ENCODE measurements at places on chromosomes 12 and 14.

DNA sequence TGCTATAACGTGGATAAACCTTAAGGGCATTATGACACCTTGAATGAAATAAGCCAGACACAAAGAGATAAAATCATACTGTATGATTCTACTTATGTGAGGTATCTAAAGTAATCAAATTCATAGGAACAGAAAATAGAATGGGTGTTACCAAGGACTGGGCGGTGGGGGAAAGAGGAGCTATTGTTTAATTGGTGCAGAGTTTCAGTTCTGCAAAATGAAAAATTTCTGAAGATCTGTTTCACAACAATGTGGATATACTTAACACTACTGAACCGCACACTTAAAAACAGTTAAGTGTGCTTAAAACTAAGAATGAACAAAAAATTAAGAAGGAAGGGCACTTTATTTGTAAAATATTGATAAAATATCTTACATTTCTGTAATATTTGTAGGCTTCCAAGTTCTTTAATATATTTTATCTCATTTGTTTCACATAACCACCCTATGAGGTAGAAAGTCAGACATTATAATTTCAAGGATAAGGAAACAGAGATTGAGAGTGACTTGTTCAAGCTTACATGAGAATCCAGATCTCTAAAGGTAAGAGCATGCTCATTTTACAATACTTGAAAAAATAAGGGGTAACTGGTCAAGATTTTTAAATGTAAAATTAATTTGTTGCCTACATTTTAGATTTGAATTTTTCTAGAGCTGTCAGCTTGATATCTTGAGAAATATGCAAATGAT lies 14.9 kb downstream of the LTA4H start:
- no peak for DNase-seq

DNA sequence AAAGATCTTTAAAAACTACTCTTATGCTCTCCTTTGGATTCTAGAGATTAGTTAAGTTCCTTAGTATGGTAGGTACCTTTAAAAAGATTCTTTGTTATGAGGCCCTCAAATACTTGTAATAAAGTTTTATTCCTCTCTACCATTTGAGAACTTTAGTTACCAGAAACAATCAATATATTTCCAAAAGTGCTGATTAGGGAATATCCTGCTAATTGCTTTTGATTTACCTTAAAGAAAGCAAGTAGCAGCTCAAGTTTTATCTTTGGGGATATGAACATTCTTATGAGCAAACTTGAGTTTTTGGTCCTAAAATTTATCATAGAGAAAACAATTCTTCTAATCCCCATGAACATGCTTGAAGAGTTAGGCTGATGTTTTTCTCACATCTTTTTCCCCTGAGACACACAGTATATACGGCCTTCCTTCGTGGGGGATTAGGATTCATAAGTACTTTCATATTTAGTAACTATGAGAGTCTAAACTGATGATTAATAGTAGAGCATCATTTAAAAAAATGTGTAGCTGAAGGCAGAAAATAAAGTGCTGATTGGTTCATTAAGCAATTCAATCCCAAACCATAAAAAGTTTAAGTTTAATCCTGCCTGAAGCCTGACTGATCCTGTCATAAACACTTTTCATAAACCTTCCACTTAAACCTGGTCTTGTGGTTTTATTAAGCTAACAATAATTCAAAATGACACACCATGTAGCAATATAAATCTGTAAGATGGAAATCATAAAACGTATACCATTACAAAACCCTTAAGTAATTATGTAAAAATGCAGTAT lies 380.5 kb upstream of the FBXO33 start:
- DNase-seq: no peak

DNA sequence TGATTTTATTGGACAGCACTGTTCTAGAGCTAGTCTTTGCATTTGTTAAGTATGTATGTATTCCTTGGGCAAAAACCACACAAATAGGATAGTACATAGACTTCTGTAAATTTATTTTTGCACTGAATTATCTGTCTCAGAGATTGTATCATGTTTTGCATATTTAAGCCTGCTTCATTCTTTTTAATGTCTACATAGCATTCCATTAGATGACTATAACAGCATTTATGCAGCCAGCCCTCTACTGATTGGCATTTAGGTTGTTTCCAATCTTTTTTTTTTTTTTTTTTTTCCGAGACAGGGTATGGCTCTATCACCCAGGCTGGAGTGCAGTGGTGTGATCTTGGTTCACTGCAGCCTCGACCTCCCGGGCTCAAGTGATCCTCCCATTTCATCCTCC lies 34.5 kb downstream of the SYNDIG1L start:
- no peak for DNase-seq

- no peak for DNase-seq
These were observed 6.7 kb upstream of the FAM222A start for GRCh38 chr12:109706747-109707469.

DNA sequence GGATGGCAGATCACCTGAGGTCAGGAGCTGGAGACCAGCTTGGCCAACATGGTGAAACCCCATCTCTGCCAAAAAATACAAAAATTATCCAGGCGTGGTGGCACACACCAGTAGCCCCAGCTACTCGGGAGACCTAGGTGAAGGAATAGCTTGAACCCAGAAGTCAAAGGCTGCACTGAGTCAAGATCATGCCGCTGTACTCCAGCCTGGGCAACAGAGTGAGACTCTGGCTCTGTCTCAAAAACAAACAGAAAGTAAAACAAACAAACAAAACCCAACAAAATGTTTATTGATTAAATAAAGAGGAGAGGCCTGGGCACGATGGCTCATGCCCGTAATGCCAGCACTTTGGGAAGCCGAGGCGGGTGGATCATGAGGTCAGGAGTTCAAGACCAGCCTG lies 5.5 kb downstream of the ZCCHC8 start:
- DNase-seq: no peak

DNA sequence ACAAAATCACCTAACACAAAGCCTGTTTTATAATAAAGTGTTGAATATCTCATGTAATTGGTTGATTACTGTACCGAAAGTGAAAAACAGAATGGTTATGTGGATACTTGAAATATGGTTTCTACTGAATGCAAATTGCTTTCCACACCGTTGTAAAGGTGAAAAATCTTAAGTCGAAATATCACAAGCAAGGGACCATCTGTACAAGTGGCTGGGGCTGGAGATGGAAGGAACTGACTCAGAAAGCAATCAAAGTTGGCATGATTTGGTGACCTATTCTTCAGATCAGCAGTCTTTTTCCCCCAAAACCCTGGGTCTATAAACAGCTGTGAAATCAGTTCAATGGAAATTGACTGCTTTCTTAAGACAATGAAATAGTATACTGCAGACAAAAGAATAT lies 3.6 kb downstream of the CBX5 start:
- DNase-seq: no peak

DNA sequence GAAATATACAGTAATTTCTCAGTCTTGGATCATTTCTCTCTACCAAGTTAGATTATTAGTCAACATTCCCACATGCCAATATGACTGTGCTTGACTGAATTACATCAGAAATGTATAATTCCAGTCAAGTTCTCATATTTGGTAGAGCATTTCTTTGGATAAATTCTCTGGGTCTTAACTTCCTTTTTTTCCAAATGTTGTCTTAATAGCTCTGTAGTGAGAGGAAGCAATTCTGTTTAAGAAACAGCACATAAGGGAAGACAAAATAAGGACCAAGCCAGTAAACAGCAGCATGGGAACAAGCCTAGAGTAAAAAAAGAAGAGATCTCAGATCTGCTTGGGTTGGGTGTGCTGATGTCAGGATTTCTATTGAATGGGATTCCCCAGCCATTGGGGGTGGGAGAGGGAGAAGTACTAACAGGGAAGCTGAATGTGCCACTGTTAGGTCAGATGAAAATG lies 14.2 kb upstream of the DYRK2 start:
- peak; percentile 41 for DNase-seq

GRCh38 chr12:93829016-93829415 lies 151.8 kb downstream of the CRADD start:
- no peak for DNase-seq

DNA sequence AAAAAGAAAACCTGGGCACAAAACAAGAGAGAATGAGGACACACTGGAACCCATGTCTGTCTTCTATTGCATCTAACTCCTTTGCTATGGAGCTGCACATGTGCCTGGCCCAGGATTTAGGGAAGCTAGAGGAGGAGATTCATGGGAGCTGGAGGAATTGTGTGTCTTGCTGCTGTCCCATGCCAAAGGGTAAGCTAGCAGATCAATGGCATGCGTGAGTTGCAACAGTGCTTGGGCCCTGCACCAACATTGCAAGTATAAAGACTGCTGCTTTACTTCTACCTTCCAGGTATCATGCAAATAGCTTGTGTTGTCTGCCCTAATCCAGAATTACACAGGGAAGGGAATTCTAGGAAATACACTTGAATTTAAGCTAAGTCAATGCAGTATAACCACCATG lies 196.4 kb upstream of the IGF1 start:
- DNase-seq: no peak

DNA sequence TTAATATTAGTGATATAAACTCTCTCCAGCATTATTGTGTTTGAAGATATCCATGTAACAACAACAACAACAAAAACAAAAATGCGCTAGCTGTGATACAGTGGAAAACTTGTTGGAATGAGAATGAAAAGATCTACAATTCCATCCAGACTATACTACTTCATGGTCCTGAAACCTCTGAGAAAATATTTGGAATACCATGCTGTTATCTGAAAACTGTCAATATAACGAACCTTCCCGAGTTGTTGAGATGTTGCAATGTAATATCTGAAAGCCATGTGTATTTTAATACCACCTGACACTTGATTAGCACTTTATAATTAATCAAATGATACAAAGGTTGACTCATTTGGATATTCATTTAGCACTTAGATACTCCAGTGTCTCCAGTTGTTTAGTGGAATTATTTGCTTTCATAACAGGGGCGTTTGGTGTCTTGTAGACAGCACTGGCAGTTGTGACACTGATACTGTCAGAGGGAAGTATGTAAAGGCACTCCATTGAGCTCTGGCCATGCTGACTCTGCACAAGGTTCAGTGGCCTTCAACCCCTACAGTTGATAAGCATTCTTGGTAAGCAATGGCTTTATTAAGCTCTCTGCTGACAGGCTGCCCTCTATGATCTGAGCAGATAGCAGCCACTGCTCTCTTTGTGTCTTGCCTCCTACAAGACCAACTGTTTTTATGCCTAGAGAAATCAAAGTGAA lies 447.1 kb upstream of the SEL1L start:
- DNase-seq: no peak

- no peak for DNase-seq
These were observed 1.1 kb downstream of the ABCD4 start for GRCh38 chr14:74301594-74302151.

DNA sequence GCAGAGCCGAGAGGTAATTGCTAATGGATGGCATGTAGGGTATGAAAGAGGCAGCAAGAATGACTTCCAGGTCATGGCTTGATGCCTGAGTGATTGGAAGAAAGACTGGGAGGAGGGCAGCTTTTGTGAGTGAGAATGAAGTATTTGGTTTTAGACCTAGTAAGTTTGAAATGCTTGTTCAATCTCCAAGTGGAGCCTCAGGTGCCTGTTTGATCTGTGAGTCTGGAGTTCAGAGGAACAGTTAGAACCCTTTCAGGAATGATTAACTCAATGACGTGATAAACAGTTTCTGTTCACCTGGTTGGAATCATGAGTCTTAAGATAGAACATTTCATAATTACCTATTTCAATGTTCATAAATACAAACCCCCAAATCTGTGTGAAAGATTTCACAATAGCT lies 10.4 kb downstream of the KCNJ8 start:
- no peak for DNase-seq

Measured in Kasumi-1 (cell line).